ENCODE measurements at places on chromosomes 5 and 9.

DNA sequence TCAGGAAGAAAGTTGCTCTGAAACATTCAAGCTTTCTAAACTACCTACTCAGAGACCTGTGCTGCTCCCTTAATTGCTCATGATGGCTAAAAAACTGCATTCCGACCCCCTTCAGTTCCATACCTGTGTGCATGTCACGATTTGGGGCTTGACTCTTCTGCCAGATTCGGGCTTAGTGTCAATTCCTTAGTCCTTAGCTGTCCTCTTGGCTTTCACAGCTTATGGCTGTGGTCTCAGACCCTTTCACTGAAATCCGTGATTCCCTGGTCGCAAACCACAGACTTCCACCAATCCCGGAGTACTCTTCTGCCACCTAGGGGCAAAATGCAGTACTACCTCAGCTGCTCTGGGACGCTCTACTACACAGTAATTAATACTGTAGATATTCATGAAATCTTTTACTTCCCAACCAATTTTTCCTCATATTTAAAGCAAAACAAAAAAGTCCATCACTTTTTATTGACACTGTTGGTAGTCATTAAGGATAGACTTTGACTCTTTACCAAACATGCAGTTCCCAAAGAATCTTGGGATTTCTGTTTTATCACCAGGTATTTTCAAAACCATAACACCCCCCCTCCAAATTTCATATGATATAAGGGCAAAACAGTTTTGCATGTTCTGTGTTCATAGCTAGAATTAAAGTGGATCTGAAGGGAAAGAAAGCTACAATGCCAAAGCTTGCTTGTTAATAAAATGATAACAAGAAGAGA lies 617.4 kb downstream of the SLCO4C1 start:
- peak; percentile 6 for DNase-seq

- no peak for DNase-seq
Observed at GRCh38 chr9:7216004-7216841, 458.4 kb downstream of the KDM4C start.

- no peak for DNase-seq
Observed at GRCh38 chr5:124581738-124582560, 164.5 kb downstream of the ZNF608 start.

GRCh38 chr5:16550316-16550952 lies 66.4 kb downstream of the RETREG1 start:
- DNase-seq = peak; percentile 48

- DNase-seq = no peak
Observed at GRCh38 chr5:116478491-116478890, 96.1 kb downstream of the SEMA6A start.

DNA sequence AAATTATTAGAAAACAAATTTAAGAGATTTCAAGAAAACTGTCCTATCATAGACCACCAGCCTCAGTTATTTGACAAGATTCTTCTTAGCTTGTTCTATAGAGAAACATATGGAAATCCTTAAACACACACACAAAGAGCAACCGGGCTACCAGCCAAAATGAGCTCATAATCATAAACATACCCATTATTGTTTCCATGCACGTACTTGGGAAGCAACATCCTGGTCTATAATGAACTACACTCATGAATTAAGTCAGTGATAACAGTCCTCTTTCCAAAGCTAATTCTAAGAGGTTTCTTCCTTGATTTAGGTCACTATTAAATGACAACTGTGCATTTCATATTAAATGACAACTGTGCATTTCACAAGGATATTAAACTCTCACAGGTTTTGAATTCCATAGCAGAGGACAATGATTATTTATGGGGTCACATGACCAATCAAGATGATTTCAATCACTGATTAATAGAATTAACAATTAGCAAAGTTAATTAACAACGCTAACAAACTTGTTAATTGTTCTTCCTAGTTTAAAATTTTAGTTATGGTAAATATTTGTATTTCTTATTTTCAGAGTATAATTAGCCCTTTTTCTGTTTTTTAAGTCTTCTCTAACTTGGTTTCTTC lies 77.0 kb downstream of the OXCT1 start:
- DNase-seq = no peak

DNA sequence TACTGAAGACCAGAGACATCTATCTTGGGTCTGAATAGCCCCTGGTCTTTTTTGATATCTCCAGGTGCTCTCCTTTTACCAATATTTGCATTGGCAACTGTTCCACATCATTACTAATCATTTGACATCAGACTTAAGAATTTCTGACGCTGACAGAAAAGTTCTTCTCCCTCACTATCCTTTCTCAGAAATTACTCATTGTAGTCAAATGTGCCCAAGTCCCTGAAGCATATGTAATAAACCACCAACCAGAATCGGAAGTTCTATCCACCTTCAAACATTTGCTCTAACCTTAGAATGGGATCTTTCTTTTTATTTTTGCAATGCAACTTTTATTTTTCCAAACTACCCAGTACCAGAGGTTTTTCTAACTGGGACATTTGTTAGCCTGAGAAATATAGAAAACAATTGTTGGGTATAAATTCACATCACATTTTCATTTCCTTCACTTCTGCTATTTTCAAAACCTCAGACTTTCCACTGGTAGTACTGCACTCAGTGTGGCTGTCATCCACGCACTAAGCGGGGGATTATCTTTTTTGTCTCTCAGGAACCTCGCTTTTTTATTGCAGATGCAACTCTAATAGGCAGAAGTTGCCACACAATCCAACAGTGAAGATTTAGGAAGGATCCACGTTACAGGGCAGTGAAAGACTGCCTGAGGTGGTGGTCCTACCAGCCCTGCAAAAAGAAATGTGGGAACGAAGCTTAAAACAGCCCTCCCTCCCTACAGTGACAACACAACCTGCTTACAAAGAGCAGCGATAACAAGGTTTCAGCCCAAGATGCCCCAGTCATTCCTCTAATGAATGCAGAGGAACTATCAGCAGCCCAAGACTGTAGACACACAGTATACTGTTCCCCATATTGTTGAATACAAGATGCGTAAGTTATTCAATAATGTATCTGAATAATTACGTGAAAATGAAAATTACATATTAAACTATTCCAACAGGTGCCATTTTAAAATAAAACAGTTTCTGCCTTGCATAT lies 201.2 kb downstream of the EBF1 start:
- no peak for DNase-seq

- peak; percentile 65 for DNase-seq
Observed at GRCh38 chr9:104747565-104748358, at the start of gene NIPSNAP3A. TSS of gene NIPSNAP3A (plus strand) at chr9:104747683. CDS start at chr9:104747793, 110 bp downstream.

All from NCI-H526 (cell line).